ENCODE measurements at places on chromosomes 5 and 9.

- no peak for DNase-seq
Observed at GRCh38 chr9:126701813-126702140, 88.0 kb downstream of the LMX1B start.

DNA sequence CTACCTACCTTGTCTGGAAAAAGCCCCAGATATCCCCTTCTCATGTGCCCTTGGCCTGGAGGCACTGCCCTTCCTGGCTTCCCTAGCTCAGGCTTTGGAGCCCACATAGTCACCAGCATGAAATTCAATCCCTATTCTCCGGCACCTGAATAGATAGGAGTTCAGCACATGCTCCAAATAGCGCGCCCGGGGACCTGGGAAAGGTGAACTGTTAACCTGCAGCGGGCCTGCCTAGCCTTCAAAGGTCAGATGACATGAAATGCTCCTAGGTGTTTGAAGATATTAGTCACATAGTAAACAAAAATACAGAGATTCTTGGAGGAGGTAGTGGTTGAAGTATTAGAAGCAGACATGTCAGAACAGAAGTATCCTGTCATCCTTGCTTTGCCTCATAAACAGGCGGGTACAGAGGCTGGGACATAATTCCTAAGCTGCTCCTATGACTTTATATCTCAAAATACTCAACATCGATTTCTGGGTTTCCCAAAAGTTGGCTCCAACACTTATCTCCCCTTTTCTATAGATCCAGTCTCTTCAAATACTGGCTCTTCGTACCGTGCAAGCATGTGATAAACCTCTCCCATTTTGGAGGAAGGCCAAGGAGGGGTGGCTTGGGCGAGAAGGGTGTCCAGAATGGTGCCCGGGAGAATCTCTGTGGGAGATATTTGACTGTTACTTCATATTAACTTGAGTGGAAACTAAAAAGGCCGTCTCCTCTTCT lies 88.0 kb upstream of the ANKH start:
- DNase-seq, result no peak

DNA sequence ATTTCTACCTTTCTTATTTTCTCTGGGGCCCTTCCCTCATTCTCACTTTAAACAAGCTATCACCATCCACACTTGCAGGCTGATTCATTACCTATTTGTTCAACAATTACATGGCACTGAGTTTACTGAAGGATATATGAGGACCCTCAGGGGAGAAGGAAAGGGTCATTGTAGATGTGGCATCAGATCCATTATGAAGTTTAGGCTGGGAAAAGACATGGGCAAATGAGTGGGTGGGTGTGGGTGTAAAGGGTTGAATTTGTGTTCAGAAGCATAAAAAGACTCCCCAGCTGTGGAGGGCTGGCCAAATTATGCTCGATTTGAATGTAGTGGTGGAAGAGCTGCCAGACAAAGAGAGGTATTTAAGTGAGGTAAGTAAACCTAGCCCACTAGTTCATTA lies 55.9 kb upstream of the MTAP start:
- no peak for DNase-seq

- no peak for DNase-seq
Observed at GRCh38 chr5:168023191-168023590, 268.3 kb upstream of the WWC1 start.

GRCh38 chr9:18531136-18532065 lies 57.4 kb downstream of the ADAMTSL1 start:
- no peak for DNase-seq

DNA sequence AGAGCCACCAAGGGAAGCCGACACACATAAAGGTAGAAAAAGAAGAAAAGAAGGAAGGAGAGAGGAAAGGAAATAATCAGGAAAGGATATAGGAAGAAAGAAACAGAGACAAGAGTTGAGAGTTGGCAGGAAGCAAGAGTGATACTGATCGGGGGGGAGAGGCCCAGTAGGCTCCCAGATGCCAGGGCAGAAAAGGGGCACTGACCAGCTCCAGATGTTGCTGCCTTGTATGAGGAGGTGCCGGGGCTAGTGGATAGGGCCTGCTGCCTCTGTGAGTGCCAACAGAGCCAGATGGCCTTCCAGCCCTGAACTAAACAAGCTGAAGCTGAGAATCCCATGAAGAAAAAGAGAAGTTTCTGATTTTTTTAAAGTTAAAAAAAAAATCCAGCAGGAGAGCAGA lies 82.0 kb upstream of the TRIM32 start:
- DNase-seq, result no peak

DNA sequence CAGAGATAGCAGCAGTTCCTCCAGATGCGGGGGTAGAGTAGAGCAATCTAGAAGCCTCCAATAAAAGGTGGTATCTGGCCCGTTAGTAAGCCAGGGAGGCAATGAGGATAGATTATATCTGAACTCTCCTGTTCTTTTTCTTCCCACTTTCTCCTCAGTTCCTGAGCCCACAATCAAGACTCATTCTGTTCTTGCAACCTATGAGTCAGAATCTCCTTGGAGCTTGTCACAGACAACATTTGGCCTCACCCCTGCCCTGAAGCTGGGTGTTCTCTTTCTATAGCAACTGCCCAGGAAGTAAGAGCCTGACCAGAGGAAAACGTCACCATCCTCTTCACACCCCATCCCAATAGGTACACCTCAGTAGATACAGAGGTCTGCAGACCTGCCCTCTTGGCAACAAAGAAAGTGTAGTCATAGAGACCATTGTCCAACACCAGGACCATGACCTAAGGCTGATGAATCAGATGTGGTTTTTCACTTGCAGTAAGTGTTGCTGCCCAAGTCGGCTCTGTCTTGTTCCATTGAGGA lies 76.3 kb upstream of the PCA3 start:
- DNase-seq, result no peak

DNA sequence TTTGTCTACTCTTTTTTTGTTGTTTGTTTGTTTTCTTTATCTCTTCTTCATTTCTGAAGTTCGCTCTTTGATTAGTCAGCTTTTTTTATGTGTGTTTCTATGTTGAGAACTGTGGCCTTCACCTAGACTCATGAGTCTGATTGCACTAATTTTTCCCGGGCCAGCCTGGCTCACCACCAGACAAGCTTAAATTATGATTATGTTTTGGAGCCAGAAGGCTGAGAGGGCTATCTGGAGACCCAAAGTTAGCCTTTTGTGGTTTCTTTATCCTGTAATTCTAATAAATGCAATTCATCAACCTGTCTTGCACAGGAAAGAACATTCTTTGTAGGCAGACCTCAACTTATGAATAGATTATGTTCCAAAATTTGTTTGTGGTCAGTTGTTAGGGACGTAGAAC lies 20.8 kb upstream of the ACTBL2 start:
- DNase-seq, result no peak

GRCh38 chr5:140148508-140148907 lies 22.8 kb downstream of the IGIP start:
- DNase-seq, result no peak

GRCh38 chr5:114101153-114101552 lies 260.7 kb upstream of the KCNN2 start:
- DNase-seq, result no peak

DNA sequence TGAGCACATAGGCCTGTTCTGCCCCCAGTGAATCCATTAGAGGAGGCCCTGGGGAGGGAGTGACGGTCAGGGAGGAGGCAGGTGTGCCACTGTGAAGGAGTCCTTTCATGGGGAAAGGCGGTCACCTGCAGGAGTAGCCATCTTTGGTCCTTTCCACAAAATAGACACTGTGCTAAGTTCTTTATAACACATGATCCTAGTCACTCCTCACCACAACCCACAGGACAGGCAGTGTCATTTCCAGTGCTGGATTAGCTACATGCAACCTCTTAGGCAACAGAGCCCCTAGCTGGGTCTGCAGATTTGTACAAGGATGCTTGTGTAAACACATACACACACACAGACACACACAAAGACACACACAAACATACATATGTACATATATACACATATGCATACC lies 18.3 kb downstream of the DOCK2 start:
- DNase-seq, result no peak

DNA sequence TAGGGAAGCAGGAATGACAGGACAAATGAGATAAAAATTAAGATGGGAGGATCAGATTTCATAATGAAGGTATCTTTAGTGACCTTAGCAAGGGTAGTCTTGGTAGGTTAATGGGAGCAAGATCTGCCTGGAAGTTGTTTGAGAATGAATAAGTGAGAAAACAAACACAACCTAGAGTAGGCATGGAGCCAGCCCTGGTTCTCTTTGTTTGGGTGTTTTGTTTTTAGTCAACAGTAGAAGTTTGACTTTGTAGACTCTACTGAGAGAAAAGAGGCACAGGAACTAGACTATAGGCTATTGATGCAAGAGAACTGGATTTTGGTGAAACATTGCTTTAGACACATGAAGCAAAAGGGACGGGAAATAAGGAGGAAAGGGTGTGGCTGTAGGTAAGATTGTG lies 40.3 kb downstream of the KCNN2 start:
- DNase-seq, result no peak

GRCh38 chr5:89425062-89425461 lies 542.1 kb upstream of the MEF2C start:
- DNase-seq, result no peak

GRCh38 chr9:93827545-93828330 lies 127.4 kb downstream of the BARX1 start:
- DNase-seq, result no peak

GRCh38 chr5:11128021-11128420 lies 367.0 kb upstream of the DAP start:
- no peak for DNase-seq

GRCh38 chr5:17665836-17666235 lies 31.6 kb downstream of the TAF11L14 start:
- no peak for DNase-seq

DNA sequence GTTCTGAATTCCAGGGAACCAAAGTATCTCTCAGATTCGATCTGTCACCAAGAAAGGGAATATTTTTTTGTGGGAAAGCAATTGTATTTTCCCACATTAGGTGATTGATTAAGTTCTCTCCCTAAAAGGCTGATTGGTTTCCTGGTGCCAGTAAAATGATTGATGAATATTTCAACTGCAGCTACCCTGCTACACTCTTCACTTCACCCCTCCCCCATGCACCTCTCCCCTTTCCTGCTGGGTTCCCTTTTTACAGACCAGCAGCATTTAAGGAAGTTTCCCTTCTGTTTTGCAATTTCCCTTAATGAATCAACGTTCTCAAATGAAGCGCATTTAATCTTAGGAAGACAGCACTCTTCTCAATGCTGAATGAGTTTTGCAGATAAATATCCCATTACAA lies 13.1 kb downstream of the NR6A1 start:
- no peak for DNase-seq

- no peak for DNase-seq
Observed at GRCh38 chr5:131647048-131647769, 12.2 kb upstream of the RAPGEF6 start.

DNA sequence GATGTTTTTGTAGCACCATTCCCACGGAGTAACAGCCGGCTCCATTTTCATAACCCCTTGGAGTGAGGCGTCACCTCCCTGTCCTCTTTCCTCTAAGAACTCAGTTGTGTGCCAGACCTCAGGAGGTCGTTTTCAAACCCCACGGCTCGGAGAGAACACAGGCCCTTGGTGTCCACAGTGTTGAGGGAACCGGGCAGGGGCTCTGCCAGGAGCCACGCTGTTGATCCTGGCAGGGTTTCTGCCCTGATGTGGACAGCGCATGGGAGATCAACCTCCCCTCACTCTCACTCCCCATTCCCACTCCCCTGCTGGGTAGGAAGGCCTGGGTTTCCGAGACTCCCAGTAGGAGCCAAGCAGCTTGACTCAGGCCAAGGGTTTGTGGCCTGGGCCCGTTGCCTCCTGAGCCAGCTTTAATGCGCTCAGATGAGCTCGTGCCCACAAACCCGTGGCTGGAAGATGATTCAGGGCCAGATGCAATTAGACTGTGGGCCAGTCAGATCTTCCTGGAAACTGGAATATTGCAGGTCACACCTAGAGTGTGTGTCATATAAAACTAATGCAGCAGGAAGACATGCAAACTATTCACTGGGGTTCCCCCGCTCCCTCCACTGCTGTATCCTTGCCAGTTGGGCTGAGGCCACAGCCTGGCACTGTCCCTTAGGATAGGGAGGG lies 133.4 kb downstream of the SLC12A2 start:
- no peak for DNase-seq
